Tongue (tissue), 3 donors: ENCODE measurements at places on chromosomes 12 and 14.

- no peak for DNase-seq
These were observed 23.9 kb downstream of the FERMT2 start for GRCh38 chr14:52926953-52927352.

DNA sequence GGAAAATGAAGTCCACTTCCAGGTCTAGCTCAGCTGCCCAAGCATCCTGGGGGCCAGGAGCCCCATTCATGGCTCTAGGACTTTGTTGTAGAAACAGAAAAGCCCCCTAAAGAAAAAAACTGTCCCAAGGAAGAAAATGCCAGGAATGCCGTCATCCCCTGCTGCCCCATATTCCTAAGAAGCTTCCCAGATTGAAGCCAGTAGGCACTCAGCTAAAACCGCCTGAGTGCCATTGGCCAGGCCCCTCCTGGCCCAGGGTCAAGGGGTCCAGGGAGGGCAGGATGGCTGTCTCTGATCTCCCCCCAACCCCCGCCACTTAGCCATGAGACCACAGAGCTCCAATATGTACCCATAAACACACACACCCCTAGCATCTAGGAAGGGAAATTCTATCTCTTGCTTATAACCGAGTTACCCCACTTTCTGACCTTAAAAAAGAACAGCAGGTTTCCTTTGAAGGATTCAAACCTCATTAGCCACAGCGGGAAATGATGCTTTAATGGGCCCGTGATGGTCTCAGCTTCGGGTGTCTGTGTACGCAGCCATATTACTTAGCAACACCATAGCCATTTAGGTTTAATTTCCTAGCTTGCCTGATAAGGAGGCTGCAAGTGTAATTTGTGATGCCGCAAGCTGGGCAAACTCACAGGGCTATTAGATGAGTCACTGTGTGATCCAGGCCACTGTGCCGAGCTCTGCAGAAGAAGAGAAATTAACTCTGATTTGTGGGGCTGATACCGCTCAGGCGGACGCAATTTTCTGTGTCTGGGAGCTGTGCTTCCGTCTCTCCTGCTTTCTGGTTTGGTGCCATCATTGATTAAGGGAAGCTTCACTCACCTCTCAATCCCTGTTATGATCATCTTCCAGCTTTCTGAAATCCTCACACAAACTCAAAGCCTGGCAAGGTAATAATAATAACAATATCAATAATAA, 84.2 kb downstream of the GCH1 start:
- DNase-seq, result no peak

GRCh38 chr12:31207799-31208465, 118.0 kb downstream of the SINHCAF start:
- no peak for DNase-seq

DNA sequence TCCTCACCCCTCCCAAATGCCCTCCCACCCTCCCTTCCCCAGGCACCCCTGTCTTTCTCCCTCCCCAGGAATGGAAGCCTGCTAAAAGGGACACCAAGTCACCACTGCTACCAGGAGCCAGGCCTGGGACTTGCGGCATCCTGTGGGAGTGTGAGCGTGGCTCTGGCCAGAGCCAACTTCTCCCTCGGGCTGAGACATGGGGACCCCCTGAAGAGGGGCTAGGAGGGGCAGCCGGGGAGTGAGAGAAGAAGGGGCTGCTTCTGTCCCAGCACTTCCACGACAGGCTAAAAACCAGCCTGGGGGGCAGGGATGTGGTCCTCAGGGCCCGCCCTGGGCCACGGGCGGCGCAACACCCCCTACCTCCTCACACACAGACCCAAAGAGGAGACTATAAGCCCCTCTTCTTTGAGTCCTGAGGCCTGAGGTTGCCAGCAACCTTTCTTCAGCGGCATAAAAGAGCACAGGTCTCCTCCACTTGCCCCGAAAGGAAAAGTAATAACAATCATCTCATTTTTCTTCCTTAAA, 278.9 kb downstream of the DPF3 start:
- no peak for DNase-seq

- DNase-seq, result no peak
These were observed 555.8 kb downstream of the GALC start for GRCh38 chr14:87437158-87437557.

- DNase-seq, result peak; percentile 46
These were observed 118.0 kb downstream of the KICS2 start for GRCh38 chr12:64103825-64104740.

DNA sequence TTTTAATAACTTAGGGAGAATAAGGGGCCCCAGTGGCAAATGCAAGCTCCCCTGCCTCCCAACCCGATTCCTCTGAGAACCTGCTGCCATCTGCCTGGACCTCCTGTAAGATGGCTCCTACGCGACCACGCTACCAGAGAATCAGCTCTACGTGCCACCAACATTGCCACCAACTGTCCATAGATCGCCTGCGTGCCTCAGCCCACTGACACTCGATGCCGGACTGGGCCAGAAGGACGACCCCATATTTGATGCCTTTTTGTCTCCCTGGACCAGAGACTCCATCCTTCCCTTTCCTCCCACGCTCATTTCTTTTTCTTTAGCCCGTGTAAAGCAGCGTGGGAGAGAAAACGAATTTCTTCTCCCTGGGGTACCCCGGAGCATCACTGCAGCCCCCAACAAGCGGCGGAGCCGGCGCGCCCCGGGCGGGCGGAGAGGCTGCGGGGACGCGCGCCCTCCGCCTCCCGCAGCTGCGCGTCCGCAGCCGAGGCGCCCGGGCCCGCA, 565 bp upstream of the KLHL42 start:
- peak; percentile 65 for DNase-seq

- DNase-seq, result no peak
These were observed 236.7 kb downstream of the CACNA1C start for GRCh38 chr12:2289525-2289924.

DNA sequence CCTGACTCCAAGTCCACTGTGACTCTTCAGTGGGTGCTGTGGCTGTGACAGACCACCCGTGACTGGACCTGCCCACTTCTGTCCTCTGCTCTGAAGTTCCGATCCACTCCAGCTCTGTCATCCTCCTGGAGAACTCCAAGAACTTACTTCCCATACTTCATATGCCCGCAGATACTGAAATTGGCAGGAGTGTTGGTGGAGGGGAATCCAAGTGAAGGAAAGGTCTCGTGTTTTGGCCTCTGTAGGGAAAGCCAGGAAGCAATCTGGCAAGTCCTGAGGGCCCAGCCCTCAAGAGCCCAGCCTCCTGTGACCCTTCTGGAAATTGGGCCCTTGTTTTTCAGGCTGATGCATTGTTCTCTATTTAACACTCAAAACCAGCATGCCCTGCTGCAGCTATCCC, 22.4 kb upstream of the FKBP4 start:
- no peak for DNase-seq

DNA sequence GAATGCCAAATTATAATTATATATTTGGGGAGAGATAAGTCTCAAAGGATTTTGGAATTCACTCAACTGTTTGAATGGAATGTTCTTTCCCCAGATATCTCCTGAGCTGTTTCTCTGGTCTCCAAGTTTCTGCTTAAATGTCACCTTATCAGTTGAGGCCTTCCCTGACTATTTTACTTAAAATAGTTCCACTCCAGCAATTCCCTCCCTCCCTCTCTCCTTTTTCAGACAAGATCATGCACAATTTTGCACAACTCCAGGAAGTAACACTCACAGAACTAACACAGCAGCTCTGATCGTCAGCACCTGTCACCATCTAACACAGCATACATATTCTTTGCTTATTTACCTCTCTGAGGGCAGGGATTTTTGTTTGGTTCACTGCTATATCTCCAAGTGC, 12.5 kb downstream of the BTG1 start:
- no peak for DNase-seq

- DNase-seq, result no peak
These were observed 3.7 kb upstream of the PPP2R5C start for GRCh38 chr14:101757839-101758211.

- no peak for DNase-seq
These were observed 6.0 kb downstream of the ZBTB39 start for GRCh38 chr12:57000393-57000792.

DNA sequence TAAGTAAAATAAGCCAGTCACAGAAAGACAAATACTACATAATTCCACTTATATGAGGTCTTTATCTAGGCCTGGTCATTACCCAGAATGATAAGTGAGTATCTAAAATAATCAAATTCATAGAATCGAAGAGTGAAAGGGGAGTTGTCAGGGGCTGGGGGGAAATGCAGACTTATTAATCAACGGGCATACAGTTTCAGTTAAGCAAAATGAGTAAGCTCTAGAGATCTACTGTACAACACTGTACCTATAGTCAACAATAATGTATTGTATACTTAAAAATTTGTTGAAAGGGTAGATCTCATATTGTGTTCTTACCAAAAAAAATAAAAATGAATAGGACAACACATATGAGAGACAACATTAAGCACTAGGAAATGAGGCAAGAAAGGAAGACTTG, 13.3 kb downstream of the BTBD7 start:
- no peak for DNase-seq

- no peak for DNase-seq
These were observed 55.9 kb upstream of the RERGL start for GRCh38 chr12:18145924-18146323.
